ENCODE measurements at places on chromosomes 5 and 9.
A peak's percentile ranks its signal among the peaks of the same experiment; 100 is the strongest.

GRCh38 chr5:36374266-36374862 lies 72.7 kb upstream of the RANBP3L start:
- DNase-seq: peak; percentile 85

DNA sequence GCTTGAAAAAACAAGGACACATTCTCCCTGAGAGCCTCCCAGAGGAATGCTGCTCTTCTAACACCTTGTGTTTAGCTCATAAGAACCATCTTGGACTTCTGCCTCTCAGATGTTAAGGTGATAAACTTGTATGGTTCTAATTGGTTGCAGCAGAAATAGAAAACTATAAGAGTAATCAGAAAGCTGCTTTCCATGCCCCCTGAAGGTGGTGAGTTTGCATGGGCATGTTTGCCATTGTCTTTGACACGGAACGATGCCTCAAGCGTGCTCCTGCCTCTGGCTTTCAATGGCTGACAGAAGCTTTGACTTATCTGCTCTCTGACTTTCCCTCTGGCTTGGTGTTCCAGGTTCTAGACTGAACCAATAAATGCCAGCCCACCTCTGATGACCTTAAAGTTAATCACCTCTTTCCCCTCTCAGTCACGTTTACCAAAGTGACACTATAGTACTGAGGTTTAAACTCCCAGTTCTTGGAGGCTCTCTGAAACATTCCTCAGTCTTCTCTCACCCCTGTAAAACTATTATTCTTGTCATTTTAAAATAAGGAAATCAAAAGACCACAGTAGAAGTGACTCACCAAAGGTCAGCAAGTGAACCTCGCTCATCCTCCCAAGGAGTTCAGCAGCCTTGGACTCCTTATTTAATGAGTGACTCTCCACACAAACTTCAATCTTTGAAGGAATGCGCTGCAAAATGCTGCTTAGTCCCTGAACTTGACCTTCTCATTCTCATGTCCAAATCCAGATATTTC lies 103.6 kb downstream of the PIK3R1 start:
- DNase-seq: peak; percentile 76

GRCh38 chr9:37936965-37937364 lies 33.0 kb upstream of the SLC25A51 start:
- peak; percentile 81 for DNase-seq

- no peak for DNase-seq
These were observed 159.8 kb upstream of the CCDC152 start for GRCh38 chr5:42596817-42597216.

- no peak for DNase-seq
These were observed 1.9 kb downstream of the TTC16 start for GRCh38 chr9:127717766-127718165.

DNA sequence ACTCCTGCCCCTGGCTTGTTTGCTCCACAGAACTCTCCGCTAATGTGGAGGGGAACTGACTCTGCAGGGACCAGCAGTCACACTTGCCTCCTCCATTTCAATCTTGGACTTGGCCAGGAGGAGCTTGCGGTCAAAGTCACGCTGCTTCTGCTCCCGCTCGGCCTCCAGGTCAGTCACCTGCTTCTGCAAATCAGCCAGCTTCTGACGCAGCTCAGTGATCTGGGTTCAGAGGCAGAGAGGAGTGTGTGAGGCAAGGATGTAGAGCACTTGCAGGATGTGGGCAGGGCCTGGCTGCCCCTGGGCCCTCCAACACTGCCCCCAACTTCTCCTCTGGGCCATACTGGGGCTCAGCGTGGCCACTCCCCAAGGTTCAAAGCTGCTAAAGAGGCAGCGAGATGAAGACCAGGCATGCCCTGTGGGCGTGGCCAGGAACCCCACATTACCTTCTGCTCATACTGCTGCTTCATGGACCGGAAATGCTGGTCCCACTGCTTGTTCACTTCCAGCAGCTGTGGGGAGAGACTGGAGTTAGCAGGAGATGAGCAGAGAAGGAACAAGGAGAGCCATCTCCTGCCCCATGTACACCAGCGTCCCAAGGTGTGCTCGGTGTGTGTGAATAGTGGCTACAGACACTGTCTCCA lies 22.2 kb downstream of the GPX3 start:
- no peak for DNase-seq

- DNase-seq: peak; percentile 64
These were observed 65.7 kb upstream of the ADCY2 start for GRCh38 chr5:7330256-7330655.

- no peak for DNase-seq
These were observed 224.1 kb upstream of the ISL1 start for GRCh38 chr5:51159164-51159563.

GRCh38 chr5:140678993-140679392 lies 5.6 kb upstream of the DND1 start:
- DNase-seq: no peak

Measured in fibroblast of skin of right biceps (primary cell).